ENCODE measurements at places on chromosomes 5 and 9. TPM values are rescaled to one million over a fixed set of nuclear protein-coding genes. Genes with fewer than 3 reads are reported as not detected.
A peak's percentile ranks its signal among the peaks of the same experiment; 100 is the strongest.

DNA sequence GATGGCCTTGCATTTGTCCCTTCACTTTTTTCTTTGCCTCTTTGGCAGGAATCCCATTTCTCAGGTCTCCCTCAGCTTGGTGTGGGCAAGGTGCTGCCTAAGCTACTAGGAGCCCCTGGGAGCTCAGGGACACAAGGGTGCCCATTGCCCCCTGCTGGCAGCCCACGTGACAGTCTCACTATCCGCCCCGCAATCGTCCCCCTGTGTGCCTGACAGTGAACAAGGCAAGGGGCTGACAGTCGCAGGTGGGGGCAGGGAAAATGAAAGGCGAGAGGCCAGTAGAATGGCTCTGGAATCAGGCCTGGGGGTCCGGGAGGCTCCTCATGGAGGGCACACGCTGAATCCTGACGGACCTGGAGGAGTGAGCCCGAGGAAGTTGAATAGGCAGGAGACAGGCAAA, 2.0 kb upstream of the PCDH12 start:
- DNase-seq, result no peak

DNA sequence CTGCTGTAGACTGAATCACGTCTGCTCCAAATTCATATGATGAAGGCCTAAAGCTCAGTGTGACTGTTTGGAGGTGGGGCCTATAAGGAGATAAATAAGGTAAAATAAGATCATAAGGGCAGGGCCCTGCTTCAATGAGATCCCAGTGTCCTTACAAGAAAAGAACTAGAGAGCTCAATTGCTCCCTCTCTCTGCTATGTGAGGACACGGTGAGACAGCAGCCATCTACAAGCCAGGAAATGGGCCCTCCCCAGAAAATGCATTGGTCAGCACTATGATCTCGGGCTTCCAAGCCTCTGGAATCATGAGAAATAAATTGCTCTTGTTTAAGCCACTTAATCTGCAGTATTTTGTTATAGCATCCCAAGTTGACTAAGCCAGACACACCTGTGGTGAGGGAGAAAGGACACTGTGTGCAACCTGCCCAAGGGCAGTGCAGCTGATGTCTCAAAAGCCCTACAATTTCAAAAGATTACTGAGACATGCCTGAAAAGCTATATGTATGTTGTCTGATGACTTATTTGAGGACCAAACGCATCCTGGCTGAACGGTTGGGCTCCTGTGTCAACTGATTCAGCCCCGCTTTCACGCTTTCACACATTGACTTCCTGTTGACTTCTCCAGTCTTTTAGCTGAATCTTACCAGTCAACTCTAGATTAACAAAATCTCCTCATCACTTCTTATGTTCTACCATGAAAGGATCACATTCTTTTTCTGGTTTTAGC, 13.2 kb downstream of the GZMK start:
- no peak for DNase-seq

DNA sequence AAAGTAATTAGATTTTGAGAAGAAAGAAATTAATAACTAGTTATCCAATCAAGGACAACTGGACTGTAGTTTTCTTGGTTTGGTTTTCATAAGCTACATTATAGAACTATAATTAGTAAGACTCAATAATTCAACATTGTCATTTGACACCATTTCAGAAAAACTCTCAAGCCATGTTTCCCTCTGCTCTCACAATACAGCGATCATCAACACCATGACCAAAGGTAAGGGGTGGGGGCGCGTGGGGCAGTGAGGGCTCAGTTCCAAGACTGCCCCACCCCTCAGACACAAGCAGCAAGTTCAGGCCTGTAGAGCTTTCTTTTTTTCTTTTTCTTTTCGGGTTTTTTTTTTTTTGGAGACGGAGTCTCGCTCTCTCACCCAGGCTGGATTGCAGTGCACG, 6.4 kb downstream of the CMBL start:
- peak; percentile 55 for DNase-seq

- DNase-seq, result no peak
Observed at GRCh38 chr9:133103987-133104505, 17.0 kb downstream of the RALGDS start.

- no peak for DNase-seq
Observed at GRCh38 chr9:130895481-130896232, 955 bp downstream of the QRFP start.

DNA sequence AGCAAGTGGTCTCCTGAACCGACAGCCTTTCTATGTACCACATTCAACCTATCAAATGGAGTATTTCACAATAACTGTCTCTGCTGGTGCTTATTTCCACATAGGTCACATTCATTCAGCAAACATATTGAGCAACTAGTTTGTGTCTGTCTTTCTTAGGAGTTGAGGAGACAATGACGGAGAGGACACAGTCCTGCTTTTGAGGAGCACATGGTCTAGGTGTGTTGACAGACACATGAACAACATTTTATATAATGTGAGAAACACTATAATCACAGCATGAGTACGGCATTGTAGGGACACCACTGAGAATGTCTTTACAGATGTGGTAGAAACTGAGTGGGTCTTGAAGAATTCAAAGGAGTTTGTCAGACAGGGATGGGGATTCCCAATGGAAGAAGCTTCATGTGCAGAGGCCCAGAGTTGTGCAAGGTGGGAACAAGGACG, 28.5 kb downstream of the NFIL3 start:
- DNase-seq, result no peak

- no peak for DNase-seq
Observed at GRCh38 chr5:1473746-1474145, 28.5 kb upstream of the SLC6A3 start.

DNA sequence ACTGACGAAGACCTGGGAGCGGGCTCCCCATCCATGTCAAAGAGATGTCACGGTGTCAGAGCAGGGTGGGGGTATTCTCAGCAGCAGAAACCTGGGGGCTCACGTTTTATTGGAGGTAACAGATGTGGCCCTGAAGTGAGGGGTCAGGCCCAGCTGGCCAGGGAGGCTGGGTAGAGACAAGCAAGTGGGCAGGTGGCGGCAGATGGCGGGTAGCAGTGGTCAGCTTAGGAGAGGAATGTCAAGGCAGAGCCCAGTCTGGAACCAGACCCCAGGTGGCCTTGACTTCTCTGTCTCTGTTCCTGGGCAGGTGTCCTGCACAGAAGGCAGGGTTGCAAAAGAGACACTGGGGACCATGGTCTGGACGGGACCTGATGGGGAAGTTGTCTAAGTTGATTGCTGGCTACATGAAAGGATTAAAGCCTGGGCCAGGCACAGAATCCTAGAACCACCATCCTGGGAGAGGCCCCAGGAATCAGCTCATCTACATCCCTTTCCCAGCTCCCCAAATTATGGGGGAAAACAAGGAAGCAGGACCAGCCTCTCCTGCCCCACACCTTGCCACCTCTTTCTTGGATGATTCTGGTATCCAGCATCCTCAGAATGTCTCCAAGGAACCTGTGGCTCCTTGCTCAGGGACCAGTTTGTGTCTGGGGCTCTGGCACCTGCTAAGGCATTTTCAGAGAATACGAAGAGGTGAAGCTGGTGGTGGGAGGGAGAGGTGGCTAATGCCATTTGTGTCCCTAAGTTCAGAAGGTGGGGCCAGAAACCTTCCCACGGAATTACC, 72.5 kb downstream of the AMBP start:
- DNase-seq, result no peak

DNA sequence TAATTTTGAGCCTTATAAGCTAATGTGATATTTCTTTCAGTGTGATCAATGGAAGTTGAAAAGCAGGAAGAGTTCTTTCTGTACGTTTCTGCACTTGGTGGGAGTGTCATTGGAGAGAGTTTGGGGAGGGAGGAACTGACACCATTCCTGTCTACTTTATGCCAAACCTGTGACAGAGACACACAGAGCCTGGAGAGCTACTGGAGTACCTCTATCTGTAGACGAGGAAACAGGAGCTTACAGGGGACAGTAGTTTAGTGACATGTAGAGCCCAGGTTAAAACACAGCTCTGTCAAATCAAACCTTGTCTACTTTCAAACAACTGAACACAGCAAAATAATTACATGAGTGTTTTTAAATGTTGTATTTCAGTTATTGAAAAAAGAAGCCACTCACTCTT, 103.6 kb downstream of the PDE4D start:
- no peak for DNase-seq

DNA sequence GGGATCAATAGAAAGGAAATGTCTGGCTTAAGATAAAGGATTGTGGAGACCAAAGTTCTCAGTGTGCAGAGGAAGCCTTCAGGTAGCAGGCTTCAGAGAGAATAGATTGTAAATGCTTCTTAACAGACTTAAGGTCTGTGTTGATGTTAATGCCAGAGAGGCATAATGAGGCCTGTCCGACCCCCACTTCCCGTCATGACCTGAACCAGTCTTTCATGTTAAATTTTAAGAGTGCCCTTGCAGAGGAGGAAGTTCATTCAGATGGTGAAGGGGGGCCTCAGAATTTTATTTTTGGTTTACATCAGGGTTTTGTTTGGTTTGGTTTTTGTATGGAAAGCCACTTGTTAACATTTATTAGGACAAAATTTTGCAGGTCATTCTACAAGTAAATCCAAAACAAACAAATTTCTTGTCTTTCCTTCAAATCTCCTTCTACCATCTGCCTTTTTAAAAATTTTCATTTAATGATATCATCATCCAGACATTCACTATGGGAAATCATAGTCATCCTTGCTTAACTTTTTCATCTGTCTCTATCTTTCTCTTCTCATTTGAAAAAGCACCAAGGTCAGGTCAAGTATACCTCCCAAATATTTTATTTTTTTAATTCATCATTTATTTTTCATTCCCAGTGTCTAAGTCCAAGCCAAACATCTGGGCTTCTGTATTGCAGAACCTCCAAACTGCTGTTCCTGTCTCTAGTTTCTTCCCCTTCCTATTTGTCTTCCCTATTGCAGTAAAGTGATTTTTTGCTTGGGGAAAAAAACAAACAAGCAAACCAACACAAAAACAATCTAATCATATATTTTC, 6.9 kb upstream of the ABCA1 start:
- DNase-seq, result no peak

GRCh38 chr9:69601698-69602097, 70.5 kb downstream of the APBA1 start:
- no peak for DNase-seq

DNA sequence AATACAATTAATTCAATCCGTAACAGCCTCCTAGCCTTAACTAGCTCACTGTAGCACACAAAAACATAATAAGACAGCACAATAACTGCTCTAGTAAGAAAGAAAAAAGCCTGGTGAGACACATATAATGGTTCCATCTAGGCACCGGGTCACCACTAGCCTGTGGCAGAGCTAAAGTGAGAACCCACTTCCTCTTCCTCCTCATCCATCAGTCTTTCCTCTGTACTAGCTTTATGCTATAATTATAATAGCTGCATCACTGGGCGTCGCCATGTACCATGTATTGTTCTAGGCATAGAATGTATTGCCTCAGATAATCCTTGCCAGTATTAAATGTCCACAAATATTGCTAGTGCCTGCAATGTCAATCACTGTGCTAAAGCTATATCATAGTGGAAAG, 23.1 kb downstream of the ADRB2 start:
- no peak for DNase-seq

DNA sequence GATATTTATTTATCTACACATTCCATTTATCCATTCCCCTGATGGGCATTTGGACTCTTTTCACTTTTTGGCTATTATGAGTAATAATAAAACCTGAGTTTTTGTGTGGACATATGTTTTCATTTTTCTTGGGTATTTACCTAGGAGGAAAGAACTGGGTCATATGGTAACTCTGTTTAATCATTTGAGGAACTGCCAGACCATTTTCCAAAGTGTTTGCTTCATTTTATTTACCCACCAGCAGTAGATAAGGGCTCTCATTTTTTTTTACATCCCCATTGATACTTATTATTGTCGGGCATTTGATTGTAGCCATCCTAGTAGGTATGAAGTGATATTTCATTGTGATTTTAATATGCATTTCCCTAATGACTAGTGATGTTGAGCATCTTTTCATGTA, 7.7 kb upstream of the PTPDC1 start:
- DNase-seq, result no peak

DNA sequence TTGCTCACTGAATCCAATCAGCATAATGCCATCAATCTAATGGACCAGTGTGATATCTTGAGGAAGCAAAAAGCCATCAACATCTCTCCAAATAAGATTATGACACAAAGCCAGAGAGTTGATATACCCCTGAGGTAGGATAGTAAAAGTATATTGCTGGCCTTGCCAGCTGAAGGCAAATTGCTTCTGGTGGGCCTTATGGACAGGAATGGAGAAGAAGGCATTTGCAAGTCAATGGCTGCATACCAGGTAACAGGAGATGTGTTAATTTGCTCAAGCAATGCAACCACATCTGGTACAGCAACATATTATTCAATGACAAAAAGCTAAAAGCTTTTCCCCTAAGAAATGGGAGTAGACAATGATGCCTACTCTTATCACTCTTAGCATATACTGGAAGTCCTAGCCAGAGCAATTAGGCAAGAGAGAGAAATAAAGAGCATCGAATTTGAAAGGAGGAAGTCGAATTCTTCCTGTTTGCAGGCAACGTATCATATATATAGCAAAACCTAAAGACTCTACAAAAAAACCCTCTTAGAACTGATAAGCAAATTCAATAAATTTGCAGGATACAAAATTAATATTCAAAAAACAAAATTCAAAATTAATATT, 216.1 kb upstream of the RASA1 start:
- no peak for DNase-seq

Gene ASTN2
- 23.0 TPM for total RNA-seq

Gene FAXDC2
- 0.26 TPM for total RNA-seq

Gene PCDHB15
- not detected for total RNA-seq

Gene URM1
- total RNA-seq, result 71.8 TPM

Gene CER1
- total RNA-seq, result not detected

Gene IRX1
- not detected for total RNA-seq

Gene CD74
- 30.7 TPM for total RNA-seq

Gene EMB
- 0.12 TPM for total RNA-seq
